ENCODE measurements at places on chromosomes 3 and 15.

- DNase-seq: no peak
Measured at GRCh38 chr3:128617270-128617556, 33.4 kb downstream of the RPN1 start.

DNA sequence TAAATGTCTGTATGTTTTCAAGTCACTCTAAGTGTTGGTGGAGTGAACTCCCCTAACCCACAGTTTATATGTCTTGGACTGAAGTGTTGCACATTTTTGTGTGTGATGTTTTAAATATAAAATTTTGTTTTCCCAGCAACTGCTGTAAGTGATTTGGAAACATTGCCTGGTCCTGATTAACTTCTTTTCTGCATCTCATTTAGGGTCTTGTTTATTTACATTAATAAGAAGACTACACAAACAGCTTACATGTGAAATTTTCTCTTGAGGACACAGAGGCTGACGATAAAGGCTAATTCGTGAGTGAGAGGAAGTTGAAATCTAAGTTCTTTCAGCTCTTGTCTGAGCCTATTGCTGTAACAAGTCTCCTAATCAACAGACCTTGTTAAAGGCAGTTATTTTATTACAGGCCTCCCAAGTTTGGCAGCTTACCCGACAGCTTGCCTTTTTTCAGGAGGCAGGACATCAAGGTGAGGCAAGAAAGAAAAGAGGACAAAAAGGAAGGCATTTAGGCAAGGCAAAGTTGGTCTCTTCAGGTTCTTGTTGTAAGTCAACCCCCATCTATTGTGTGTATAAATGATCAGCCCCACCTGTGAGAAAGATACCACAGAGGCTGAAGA is 177.7 kb upstream of the NR2E3 start:
- DNase-seq: no peak

GRCh38 chr15:69392352-69392751 is 21.8 kb upstream of the KIF23 start:
- no peak for DNase-seq

DNA sequence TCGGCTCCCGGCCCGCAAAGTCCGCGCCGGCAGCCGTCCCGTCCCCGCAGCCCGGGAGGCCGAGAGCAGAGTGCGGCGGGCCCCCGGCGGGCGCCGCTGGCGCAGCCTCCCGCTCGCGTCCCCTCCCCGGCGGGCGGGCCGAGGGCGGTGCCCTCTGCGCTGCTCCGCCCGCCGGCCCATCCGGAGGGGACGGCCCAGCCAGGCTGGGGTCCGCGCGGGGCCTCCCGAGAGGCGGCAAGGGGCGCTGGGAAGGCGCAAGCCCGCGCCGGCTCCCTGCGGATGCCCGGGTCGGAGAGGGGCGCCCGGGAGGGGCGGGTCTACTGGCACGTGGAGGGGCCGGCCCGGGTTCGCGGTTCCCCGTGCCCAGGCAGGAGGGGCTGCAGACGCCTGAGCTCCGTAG is at the start of the genes CLCN2 and POLR2H:
TSS of gene CLCN2 (minus strand) at position 74 of the 400 bp plus-strand sequence. CDS start 126 bp downstream, outside the sequence.
TSS of gene POLR2H (plus strand) at position 179 of the 400 bp plus-strand sequence. CDS start 1,783 bp downstream, outside the sequence.
- DNase-seq: peak; percentile 26

DNA sequence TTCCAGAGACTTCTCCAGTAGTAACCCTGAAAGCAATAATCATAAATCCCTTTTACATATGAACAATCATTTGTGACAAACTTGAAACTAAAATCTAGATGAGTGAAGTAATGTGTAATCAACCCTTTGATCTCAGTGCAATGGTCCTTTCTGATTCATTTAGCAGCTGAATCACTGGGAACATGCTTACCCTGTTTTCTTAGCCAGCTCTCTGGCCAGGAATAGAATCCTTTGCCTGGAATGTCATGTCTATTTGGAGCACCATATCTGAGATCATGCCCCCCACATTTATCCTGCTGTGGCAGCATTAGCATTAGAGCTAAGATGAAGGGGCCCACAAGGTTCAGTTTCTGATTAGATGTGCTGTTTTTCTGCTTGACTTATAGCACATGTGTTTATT is 309.8 kb downstream of the OXSM start:
- no peak for DNase-seq

DNA sequence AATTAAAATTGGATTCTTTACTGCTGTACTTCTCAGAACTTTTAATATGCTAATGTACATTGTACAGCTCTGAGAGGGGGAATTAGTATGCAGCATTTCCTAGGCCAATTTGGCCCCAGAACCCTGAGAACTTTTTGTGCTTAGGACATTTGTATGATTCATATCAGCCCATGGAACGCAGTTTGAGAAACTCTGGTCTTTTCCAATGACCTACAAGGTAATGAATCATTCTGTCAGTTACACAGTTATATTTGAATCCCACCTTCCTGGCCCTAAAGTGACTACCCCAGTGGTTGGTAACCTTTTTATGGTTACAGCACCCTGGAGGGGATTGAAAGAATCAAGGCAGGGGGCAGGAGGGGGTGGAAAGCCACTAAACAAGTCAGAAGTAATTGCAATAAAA is 25.6 kb upstream of the KBTBD12 start:
- no peak for DNase-seq

DNA sequence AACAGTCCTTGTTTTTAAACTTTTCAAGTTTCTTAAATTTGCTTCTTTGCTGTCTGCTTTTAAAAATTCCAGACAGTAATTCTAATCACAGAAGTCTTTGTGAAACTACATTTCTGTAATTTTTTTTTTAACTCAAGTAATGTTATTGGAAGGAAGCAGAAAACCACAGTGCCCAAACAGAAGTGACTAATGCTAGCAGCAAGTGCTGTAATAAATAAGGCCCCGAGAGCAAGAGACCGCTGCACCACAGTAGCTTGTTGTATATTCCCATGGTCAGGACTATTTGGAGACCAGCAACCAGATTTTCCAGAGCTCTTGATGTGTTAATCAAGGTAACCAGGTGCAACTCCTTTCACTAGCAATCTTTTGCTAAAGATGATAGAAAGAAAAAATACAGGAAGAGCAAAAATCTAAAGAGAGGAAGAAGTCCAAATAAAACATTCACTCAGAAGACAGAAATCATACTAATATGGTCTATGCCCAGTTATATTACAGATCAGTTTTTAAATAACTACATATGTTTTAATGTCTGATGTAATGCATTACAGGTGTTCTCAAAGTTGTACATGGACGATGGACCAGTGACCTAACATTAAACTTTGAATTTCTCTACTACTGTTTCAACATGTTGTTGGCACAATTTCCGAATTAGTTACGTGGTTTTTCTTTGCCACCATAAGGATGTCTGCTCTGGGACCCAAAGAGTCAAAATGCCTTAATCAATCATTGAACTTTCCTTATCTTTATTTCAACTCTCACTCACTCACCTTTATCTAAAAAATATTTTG is 36.4 kb downstream of the WWTR1 start:
- no peak for DNase-seq

GRCh38 chr15:82730022-82730530 is 20.4 kb upstream of the AP3B2 start:
- DNase-seq: no peak

GRCh38 chr15:84653910-84654688 is at the start of gene WDR73:
WDR73 (minus strand) TSS chr15:84654283; CDS start chr15:84654274, 9 bp downstream.
- DNase-seq: peak; percentile 98

GRCh38 chr3:160673188-160673587 is 3.8 kb upstream of the ARL14 start:
- no peak for DNase-seq

- DNase-seq: no peak
Measured at GRCh38 chr15:93049914-93050578, 39.0 kb downstream of the RGMA start.

GRCh38 chr3:126963261-126964190 is 19.4 kb upstream of the PLXNA1 start:
- no peak for DNase-seq

DNA sequence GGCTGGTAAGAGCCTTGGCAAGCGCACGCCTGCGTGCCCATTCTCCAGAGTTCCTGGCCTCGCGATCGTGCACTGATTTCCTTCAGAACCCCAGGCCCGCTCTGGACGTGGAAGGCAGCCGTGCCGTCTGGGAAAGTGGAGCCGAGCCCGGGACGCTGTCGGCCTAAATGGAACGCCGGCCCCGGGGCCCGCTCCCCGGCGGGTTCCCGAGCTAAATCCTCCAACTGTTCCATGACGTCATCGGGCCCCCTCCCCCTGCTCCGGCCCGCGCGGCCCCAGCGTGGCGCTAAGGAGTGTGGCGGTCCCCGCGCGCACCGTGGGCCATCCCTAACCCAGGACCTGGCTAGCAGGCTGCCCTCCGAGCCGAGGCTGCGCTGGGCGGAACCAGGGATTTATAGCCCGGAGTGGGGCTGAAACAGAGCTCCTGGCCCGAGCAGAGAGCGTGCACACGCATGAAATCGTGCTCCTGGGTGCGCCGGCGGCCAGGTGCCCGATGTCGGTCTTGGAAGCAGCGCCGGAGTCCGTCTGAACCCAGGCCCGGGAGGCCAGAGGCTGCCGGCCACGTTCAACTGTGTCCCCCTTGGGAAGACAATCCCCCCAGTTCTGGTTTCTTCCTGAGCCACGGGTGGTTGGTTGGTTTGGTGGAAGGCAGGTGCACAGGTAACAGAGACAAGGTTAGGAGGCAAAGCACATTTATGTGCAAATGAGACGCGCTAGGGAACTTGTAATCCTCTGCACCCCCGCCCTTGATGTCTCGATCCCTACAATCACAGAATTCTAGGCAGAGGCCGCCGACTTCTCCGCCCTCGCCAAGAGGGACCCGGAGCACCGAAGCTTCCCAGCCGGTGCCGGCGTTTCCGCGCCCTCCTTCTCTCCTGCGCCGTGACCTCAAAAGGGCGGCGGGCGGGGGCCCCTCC is 84.9 kb upstream of the ETV5 start:
- no peak for DNase-seq

GRCh38 chr3:64945171-64945729 is 257.4 kb upstream of the ADAMTS9 start:
- DNase-seq: no peak
